ENCODE measurements at places on chromosomes 7 and 10. TPM values are rescaled to one million over a fixed set of nuclear protein-coding genes. Genes with fewer than 3 reads are reported as not detected.

Gene TECPR1
- total RNA-seq = 32.3 TPM

Gene SLC13A4
- 0.30 TPM for total RNA-seq

Gene SEMA3E
- total RNA-seq = 0.13 TPM

Gene HSPA12A
- 25.8 TPM for total RNA-seq

Gene CFAP70
- total RNA-seq = 1.2 TPM

Gene LIPK
- not detected for total RNA-seq

Gene TSPAN15
- total RNA-seq = 1.7 TPM

Gene PRRT4
- 0.13 TPM for total RNA-seq

All from smooth muscle cell of the pulmonary artery (primary cell).